ENCODE measurements at places on chromosomes 1 and 21. TPM values are rescaled to one million over a fixed set of nuclear protein-coding genes. Genes with fewer than 3 reads are reported as not detected.

- no peak for DNase-seq
Observed at GRCh38 chr1:17706445-17706844, 48.7 kb upstream of the ACTL8 start.

GRCh38 chr1:172321451-172321850 is 99.0 kb upstream of the C1orf105 start:
- peak; percentile 26 for DNase-seq

DNA sequence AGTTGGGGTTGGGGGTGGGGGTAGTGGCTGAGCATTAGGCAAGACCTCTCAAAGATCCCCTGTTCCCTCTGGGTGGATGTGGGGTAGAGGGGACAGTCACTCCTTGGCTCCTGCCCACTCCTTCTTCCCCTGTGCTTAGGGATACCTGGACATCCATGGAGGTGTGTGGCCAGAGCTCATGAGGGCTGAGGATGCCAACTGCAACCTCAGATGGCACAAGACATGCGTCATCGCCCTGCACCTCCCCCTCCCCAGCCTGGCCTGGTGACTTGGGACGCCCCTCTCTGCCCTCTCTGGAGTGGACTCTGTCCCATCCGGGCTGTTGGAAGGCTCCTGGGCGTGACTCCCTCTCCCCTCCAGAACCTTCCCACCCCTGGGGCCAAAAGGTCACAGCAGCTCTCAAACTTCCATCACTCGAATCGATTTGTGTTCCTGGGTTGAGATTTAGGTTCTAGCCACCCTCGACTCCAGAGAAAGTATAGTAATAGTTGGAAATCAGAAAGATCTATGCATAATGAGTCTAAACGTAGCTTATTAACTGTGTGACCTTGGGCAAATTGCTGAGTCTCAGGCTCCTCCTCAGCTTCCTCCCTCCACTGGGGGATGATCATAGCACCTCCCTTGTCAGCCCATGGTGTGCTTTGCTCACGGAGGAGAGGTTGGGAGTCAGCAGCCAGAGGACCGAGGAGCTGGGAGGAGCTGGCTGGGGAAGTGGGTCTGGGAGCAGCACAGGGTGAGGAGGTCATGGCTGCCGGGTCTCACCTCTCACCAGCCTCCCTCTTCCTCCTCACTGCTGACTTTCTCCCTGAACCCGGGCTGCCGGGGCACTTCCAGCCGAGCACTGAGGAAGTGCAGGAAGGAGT is 2.2 kb upstream of the PTPN7 start:
- DNase-seq: no peak

- peak; percentile 30 for DNase-seq
Observed at GRCh38 chr21:43890042-43890441, 25.0 kb downstream of the AGPAT3 start.

The BARHL2 gene
- not detected for total RNA-seq

The RGS5 gene
- total RNA-seq: 155 TPM

The LRRC8C gene
- 16.3 TPM for total RNA-seq

The ETV3L gene
- total RNA-seq: not detected

Measured in heart left ventricle (tissue), 16 donors.